ENCODE measurements at places on chromosomes 1 and 21.
A peak's percentile ranks its signal among the peaks of the same experiment; 100 is the strongest.

- DNase-seq: no peak
These were observed 7.6 kb downstream of the DNMT3L start for GRCh38 chr21:44253832-44254710.

- no peak for DNase-seq
These were observed 41.7 kb downstream of the FASLG start for GRCh38 chr1:172700556-172700955.

DNA sequence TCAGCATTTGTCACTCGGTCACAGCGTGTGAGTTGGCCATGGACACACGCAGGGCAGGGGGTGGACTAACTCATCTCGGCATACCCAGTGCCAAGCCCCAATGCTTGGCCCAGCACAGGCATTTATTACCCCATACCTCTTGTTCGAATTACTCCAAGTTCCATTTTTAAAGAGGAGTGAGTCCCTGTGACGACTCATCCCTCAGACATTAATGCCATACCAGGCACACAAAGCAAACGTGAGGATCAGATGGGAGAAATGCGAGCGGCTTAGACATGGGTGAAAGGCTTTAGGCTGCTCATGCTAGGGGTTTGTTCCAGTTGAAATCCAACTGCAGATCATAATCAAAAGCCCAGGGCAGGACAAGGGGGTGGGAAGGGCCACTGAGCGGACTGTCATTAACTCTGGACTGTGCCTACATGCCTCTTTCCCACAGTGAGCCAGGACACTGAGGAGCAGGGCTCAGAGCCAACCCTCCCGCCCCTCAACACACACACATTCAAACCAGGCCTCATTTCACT, 118.5 kb upstream of the NGF start:
- DNase-seq: no peak

DNA sequence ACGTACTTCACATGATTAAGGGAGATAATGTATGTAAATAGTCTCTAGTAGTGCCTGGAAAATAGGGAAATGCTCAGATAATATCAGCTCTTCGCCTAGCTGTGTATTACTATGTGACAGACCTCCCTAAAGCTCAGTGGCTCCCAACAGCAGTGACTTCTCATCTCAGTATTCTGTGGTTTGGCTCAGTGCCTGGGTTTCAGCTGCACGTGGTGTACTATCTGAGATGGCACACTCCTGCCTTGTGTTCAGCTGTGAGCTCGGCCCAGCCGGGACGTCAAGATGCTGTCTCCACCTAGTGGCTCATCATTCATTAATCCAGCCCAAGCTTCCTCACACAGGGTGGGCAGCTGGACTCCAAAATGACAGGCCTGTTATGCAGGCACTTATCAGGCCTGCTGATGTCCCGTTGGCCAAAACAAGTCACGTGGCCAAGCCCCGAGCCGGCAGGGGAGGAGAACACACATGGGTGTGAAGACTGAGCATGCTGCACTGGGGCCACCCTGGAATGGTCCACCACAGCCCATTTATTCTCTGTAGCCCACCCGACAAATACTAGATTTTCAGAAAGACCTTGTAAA, 17.8 kb downstream of the SLFNL1 start:
- DNase-seq: peak; percentile 86

DNA sequence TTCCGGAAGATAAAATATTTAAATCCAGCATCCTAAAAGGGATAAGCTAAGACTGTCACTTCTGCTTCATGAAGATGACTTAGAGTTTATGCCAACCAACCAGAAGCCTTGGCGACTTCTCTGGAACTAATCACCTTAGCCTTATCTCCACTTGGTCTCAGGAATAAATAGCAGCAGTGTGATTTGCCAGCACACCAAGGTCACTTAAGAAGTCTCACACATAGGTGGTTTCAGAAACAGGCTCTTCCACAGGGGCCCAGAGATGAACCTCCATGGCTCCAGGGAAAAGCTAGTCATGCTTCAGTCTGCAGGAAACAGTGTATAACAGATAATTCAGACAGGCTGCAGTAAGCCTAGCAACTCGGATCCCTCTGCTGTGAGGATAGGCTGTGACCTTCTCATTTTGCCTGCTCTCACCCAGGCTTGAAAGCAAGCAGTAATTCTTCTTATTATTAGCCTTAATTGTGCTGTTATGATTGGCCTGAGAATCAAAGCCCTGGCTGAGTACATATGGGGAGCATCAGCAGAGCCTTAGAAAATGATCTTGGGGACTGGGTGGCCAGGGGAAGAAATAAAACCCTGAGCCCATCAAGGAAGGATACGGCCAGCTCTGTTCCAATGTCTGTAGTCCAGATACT, 84.7 kb downstream of the WLS start:
- no peak for DNase-seq

DNA sequence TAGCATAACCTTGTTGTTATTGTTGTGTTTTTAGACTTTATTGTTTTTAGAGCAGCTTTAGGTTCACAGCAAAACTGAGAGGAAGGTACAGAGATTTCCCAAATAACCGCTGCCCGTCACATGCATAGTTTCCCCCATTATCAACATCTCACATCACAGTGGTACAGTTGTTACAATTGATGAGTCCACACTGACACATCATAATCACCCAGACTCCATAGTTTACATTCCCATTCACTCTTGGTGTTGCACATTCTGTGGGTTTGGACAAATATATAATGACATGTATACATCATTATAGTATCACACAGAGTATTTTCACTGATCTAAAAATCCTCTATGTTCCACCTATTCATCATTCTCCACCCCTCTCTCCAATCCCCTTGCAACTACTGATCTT, 25.9 kb upstream of the TOR3A start:
- no peak for DNase-seq

GRCh38 chr1:223285452-223285851, 78.5 kb downstream of the SUSD4 start:
- no peak for DNase-seq

- no peak for DNase-seq
These were observed 40.9 kb downstream of the ATP6V1G3 start for GRCh38 chr1:198499588-198499987.

- no peak for DNase-seq
These were observed 284.0 kb downstream of the PTPRC start for GRCh38 chr1:198922638-198923430.

- no peak for DNase-seq
These were observed 237.1 kb downstream of the SLC45A1 start for GRCh38 chr1:8554956-8555534.

DNA sequence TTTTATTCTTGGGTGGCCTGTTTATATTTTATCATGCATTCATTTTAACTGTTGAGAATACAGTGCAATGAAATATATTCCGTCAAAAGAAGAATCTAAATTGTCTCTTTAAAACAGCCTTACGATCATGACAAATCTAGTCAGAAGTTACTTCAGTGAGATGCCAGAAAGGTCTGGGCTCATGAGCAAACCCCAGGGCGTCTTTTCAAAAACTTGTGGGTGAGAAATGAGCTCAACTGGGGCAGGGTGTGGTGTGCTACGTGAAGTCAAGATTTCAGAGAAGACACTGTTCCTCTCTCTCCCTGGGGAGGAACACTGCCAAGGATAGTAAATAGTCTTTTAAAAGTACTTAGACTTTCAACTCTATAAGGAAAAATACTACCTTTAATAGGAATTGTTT, 13.4 kb upstream of the UAP1 start:
- DNase-seq: peak; percentile 6

DNA sequence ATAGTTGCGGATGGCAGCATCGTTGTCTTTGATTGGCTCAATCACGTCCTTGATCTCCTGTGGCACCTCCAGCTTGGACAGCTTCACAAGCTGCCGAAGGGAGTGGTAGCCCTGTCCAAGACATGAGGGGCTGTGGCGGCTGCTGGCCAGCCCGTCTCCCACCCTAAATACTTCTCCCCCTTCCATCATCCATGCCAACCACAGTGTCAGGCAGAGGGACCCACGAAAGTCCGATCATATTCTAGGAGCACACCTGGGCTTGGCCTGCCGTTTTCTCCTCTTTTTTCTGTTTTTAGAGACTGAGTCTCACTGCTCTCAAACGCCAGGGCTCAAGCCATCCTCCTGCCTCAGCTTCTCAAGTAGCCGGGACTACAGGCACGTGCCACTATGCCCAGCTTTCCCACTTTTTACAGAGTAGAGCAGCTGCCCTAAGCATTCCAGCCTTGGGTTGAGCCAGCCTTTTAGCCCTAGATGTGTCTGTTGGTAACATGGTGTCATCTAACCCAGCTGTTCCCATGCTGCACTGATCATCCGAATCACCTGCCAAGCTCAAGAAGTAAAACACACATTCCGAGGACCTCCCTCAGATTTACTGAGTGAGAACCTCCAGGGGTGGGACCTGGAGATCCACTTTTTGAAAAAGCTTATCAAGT, 10.4 kb downstream of the MTHFR start:
- DNase-seq: no peak

DNA sequence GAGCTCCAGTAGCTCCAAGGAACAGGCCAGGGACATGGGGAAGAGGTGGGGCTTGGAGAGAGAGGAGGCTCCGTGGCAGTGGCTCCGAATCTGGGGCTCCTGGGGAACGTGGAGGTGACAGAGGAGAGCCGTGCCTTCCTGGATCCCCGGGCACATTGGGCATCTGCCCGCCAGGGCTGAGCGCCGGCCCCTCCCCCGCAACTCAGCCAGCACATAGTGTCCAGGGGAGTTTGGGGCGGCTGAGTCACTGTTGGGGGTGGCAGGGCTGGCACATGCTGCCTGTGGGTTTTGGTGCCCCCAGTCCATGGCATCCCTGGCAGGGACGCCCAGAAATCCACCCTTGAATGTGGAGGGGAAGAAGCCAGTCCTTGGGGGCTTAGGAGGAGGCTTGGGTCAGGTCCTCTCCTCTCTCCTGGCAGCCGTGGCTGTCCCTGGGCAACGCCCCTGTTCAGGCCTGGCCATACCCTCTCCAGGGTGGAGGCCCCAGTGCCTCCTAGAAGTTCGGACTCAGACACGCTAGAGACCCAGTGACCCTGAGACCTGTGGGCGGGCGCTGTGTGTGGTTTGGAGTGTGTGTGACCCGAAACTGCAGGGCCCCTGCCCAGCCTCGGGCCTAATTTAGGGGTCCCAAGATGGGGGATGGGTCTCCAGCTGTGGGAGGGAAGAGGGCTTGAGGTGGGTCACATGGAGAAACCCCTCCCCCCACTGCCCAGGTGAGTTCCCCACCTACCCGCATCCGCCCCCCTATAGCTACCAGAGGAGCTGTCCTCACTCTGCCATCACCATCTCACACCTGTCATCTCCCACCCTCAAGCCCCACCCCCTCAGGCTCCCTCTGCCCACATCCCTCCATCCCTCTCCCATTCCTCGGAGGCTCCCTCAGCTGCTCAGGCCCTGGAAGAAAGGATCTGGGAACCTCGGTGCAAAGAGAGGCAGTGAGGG, 1.6 kb downstream of the HSPB7 start:
- DNase-seq: no peak

GRCh38 chr1:246613096-246613758, 47.0 kb downstream of the CNST start:
- no peak for DNase-seq

DNA sequence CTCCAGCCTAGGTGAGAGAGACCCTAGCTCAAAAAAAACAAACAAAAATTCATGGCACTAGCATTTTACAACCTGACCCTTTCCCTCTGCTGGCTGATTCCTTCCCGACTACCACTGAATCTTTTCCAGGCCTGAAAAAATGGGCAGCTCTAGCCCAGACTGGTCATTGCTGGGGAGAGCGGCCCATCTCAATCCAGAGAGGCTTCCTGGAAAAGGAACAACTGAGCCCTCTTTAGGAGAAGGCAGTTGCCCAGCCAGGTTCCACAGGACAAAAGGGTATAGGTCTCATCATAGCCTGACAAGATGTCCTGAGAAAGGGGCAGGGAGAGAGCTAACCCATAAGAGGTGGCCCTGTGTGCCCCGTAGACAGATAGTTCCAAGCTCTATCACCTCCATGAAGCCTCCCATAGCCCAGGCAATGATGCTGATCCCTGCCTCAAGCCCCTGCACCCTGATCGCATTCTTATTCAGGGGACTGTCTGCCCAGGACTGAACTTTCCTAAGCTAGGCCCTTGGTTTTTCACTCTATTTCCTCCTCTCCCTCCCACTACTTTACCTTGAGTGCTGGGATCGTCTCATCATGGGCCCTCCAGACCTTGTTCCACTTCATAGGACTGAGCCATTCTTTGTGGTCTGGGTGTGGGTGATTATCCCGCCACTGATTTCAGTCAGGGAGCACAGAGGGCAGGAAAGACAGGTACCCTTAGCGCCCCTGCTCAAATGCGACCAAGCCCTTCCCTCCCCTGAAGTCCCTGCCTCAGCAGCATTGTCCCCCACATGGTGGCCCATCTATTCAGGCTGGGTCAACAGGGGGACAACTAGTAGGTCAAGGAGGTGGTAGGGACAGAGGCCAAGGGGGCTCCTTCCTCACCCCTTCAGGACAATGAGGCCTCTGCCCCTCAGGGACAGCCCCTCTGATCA, 18.2 kb downstream of the RHBG start:
- no peak for DNase-seq

- DNase-seq: no peak
These were observed 3.7 kb downstream of the RNF19B start for GRCh38 chr1:32960819-32961355.

DNA sequence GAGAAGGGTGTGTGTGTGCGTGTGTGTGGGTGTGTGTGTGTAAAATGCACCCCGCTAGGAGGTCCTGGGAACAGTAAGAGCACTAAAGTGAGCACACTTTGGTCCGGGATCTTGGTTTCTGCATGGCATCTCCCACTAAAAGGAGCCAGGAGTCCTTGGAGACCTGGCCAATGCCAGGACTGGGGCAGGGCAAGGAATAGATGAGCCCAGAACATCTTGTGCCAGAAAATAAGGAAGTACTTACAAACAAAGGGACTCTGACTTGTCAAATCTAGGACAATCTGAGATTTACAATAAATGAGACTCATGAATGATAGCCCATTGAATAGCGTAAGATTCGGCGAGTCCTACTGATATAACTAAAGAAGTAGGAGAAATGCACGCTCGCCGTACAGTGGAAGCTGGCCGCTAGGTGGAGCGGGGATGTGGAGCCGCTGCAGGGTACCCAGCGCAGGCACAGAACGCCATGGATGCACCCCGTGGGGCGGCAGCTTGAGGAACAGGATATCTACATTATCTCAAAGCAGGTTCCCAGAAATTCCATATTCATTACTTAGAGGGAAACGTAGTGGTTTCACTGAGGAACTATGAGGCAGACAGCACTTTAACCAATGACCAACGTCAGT, 7.1 kb downstream of the SLC37A1 start:
- DNase-seq: no peak

GRCh38 chr1:223153177-223154119, 10.4 kb upstream of the TLR5 start:
- DNase-seq: no peak

- DNase-seq: no peak
These were observed 28.5 kb downstream of the DLGAP3 start for GRCh38 chr1:34900775-34901502.

GRCh38 chr1:9891207-9891606, 18.9 kb downstream of the CTNNBIP1 start:
- no peak for DNase-seq

Data from activated gamma-delta T cell treated with Interleukin-2 at 50 U/mL for 16 hours (primary cell).